ENCODE measurements at places on chromosomes 1 and 21.

- DNase-seq, result no peak
Measured at GRCh38 chr1:81529014-81529413, 271.7 kb upstream of the ADGRL2 start.

DNA sequence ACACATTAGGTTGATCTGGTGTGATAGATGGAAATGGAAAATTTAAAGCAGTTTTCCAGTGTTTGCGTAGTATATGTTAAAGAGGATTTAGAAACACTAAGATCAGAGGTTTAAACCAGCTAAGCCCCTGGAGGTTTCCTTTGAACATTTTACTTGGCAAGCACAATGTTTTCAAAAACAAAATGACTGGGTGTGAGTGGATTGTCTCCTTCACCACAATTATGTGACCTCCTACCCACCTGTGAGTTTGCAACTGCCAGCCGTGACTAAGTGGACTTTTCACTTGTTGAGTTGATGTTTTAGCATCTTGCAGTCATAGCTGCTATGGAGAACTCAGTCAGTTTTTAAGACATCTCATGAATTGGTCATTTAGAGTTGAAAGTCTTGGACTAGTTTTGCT is 4.7 kb downstream of the CCDC190 start:
- DNase-seq, result no peak

DNA sequence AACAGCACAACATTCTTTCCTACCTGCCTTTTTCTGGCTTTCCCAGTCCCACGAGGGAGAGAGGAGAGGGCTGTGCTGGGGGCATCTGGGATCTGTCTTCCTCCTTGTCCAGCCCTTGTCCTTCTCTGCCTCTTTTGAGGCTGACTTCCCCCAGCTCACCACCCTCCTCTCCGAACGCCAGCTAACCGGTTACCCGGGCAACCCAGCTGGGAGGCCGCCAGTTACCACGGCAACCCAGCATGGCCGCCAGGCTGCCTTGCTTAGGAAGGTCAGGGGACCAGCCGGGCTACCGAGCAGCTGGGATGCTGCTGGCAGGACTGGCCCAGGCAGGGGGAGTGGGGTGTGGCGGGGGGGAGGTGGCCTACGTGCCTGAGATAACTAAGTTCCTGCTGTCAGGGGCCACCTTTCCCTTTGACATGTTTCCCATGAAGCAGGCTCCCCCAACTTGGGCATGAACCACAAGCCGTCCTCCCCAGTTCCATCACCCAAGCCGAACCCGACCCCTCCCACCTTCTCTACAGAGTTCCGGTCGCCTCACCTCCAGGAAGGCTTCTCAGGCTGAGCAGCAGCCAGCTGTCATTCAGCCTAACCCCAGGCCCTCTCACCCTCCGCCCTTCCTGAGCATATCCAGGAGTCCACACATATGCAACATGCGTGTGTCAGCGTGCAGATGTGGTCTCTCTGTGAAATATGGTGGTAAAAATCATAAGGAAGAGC is 8.7 kb downstream of the PLEKHA6 start:
- peak; percentile 7 for DNase-seq

DNA sequence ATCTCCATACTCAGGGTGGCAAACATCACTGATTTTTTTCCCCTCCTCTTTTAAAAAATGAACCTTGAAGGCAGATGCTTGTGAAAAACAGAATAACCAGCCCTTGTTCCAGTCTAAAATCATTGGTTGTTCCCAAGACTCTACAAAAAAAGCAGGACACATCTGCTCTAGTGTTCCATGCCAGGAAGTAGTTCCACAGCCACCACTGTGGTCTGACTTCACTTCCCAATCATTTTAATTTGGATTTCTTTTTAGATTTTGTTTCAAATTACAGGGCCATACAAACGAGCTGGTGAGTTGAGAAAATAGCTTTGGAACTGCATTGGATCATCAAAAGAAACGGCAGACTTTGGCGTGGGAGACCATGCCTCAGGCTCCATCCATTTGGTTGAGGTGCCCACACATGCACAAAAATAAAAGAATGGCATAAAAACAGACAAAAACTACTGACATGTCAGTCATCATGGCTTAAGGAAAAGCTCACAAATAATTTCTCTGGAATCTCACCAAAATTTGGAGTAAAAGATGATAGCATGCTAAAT is 210.0 kb downstream of the GABPA start:
- peak; percentile 55 for DNase-seq

- DNase-seq, result peak; percentile 72
Measured at GRCh38 chr21:16070207-16070651, 340.4 kb downstream of the USP25 start.

GRCh38 chr1:100876291-100876690 is 18.4 kb downstream of the EXTL2 start:
- no peak for DNase-seq

GRCh38 chr1:33358114-33358794 is 37.4 kb upstream of the A3GALT2 start:
- DNase-seq, result no peak

- no peak for DNase-seq
Measured at GRCh38 chr1:242201090-242201489, 202.2 kb upstream of the MAP1LC3C start.

DNA sequence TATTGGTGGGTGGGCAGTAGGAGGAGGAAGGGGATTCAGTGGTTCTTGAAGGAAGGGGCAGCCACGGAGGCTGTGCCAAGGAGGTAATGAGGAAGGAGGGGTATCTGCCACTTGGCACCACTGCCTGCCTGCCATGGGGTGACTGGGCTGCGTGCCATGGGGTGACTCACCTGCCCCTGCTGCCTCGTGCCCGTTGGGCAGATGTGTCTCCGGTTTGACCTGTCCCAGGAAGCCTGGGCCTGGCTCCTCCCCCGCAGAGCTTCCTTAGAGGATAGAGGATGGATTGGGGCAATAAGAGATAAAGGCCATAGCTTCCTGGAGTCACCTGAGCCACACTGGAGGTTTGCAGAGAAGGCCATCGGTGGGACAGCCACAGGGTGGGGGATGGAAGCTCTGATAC is 1.7 kb downstream of the PADI3 start:
- no peak for DNase-seq

DNA sequence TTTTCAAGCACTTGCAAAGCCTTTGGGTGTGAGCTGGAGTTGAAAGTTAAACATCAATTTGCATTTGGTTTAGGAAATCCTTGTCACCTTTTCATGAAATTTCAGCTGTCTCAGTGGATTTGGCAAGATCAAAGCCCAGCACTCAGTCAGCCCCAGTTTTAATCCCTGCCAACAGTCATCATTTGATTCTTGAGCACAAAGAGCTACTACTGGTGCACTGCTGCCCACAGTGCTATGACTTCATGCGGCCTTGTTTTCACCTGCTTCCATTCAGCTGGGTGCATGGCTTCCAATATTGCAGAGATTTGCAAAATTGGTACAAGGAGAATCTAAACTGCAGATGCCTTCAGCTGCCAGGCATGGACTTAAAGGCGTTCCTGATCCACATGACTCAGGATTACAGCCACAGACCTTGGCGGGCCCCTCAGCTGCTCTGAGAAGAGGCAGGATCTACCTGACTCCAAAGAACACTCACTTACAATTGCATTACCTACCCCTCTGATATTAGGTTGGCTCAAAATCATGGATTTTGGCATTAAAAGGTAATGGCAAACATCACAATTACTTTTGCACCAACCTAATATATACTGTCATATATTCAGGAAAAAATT is 259.1 kb downstream of the DSCAM start:
- DNase-seq, result no peak

DNA sequence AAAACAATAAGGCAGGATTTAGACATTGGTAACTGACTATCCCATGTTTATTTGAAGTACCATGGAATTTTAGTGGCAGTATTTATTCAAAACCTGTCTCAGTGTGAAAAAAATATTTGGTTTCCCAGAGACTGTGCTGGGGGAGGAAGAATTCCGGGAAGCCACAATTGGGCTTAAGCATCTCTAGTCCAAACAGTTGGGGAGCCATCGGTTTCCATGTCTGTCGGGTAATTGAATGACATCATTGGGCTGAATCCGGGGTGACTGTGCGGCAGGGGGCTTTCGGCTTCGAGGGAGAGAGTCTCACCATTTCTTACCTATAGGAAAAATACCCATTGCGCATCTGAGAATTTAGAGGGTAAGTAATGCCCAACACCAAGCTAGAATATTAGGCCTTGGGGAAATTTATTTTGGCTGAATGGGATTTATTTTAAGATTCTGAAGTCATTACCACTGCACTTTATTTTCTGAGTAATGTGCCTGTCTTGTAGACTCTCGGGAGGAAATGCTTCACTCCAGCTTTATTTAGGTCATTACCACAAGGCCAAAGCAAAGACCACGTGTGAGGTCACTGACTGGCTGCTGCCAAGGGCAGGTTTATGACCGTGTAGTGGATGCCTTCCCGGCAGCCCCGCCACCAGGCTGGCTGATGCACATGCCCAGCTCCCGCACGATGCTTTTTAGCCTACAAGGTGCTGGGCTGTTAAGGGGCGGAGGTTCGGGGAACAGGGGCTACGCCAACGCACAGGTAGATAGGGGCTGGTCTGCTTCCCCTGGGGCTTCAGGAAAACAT is 23.1 kb upstream of the UMODL1 start:
- DNase-seq, result no peak

- no peak for DNase-seq
Measured at GRCh38 chr1:207871117-207871649, 39.7 kb downstream of the CD34 start.

GRCh38 chr1:68704800-68705443 is 208.0 kb upstream of the DEPDC1 start:
- no peak for DNase-seq

DNA sequence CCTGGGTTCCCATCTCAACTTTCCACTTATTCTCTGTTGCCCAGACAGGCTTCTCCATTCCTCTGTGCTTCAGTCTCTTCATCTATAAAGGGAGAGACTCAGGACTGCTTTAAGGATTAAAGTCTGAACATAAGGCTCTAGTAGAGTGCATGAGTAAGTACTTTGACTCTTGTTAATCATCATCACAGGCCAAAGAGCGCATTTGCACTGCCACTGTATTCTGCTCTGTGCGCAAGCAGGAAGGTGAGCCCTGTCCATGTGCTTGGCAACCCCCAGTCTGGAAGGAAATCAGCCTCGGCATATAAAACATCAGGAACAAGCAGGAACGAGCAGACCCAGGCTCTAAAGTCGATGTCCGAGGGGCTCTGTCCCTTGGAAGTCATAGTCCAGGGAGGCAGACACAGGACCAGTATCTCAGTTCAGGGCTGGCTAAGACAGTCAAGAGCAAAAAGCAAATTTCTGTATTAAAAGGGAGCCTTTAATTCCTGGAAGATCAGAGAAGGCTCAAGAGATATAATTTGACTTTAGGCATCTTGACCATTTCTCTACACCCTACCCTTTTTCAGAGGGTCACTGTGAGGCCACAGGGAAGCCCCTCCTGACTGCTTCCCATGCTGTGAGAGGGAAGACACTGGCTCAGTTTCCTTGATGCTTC is 131.2 kb downstream of the TRABD2B start:
- no peak for DNase-seq

DNA sequence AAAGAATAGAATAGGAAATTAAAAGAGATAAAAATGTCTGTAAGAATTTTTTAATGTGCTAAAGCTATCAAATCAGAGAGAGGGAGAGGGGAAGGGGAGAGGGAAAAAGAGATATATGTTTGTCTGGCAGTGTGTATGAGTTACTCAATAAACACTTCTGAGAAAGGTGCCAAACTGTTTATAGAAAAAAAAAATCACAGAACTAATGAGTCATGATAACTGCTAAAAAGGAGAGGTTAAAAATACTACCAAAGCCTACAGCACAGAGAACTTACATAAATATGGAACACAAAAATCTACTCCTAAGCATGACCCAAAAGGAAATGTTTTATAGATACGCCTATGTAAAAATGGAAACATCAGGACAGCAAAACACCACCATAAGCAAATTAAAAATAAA is 45.4 kb downstream of the SELENOF start:
- no peak for DNase-seq

DNA sequence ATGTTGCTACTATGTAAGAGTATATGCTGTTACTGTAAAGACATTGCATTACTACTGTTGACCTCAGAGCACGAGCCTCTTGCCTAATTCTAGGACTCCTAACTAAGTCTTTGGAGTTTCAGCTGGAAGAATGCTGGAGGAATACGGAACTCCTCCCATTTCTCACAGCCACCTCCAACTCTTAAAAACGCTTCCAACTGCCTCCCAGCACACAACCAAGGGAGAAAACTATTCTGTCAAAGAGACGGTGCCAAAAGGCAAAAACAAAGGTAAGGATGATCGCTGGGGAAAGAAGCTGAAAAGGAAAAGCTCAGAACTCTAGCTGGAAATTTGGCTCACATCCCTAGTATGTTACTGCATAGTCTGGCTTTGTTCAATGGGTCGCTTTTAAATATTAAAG is at the start of gene FMO2:
Gene FMO2 (plus strand): TSS at position 210 of the 400 bp plus-strand sequence. CDS start 414 bp downstream, outside the sequence.
- peak; percentile 40 for DNase-seq

GRCh38 chr1:107702946-107703571 is 261.9 kb downstream of the VAV3 start:
- DNase-seq, result no peak

GRCh38 chr1:44812822-44813543 is 4.7 kb downstream of the BTBD19 start:
- DNase-seq, result no peak

DNA sequence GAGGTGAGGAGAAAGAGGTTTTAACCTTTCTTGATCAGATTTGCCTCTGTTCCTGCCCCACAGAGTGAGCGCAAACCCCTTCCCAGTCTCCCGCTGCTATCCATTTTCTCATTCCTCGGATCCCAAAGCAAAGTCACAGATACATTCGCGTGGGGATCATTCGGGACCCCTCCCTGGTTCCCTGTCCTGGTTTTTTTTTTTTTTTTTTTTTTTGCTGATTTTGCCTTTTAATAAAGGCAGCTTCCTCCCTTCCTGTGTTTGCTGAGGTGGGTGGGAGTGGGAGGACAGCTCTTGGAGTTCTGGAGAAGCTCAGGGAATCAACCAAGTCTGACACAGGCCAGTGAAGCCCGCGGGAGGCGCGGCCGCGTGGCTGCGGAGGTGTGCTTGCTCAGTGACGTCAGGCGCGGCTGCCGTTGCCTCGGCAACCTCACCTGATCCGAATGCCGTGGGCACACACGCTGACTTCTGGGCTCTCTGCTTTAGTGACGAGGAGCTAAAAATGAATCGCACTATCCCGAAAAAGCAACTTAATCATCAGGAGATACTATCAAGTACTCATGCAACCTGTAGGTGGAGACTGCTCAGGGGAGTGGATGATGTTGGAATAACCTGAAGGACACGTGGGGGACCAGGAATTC is 106.4 kb downstream of the TBX19 start:
- DNase-seq, result no peak

DNA sequence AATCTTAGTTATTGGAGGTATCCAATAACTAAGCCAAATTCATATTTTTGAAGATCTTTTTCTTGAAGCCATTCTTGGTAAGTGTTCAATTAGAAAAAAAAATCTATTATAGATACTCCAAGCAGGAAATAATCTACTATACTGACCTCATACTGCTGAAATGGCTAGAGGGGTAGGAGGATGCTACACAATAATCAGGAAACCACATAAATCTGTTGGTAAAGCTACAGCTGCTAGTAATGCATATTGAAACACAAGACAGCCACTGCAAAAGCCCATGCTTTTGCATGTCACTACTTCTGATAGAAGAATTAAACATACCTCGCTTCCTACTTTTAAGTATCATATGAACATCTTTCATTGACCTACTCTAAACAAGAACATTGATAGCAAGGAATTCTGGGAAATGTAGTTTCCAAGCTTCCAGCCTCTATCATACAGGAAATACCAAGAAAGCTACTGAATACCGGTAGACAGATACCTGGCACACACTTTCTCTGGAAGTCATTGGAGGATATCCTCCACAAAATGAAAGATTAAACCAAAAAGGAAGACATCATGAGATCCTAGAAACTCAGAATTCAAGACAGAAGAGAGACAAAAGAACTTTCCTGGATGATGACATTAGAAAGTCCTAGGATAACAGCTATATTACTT is 103.0 kb upstream of the VAV3 start:
- no peak for DNase-seq

All from skin of body (tissue), 3 donors.